ENCODE measurements at places on chromosomes 2 and 18. TPM values are rescaled to one million over a fixed set of nuclear protein-coding genes. Genes with fewer than 3 reads are reported as not detected.

The MDH1B gene
- total RNA-seq = 0.49 TPM

The ABCG8 gene
- not detected for total RNA-seq

The ITGA6 gene
- 82.3 TPM for total RNA-seq

The ZBTB7C gene
- 40.5 TPM for total RNA-seq

The CRYGC gene
- total RNA-seq = not detected

The LBH gene
- total RNA-seq = 28.0 TPM

The SP140 gene
- 7.4 TPM for total RNA-seq

The ANKRD62 gene
- 1.2 TPM for total RNA-seq

The ALK gene
- 0.74 TPM for total RNA-seq

The HIBCH gene
- 25.0 TPM for total RNA-seq

The EEF1B2 gene
- 353 TPM for total RNA-seq

The LAMA3 gene
- total RNA-seq = 106 TPM

The RAD51AP2 gene
- total RNA-seq = 0.25 TPM

The CHST9 gene
- total RNA-seq = 0.74 TPM

The TRIM54 gene
- total RNA-seq = 2.5 TPM

The NYAP2 gene
- total RNA-seq = 0.25 TPM

The ITSN2 gene
- 52.5 TPM for total RNA-seq

Measured in vagina (tissue), 2 donors.